ENCODE measurements at places on chromosomes 6 and 20. TPM values are rescaled to one million over a fixed set of nuclear protein-coding genes. Genes with fewer than 3 reads are reported as not detected.

DNA sequence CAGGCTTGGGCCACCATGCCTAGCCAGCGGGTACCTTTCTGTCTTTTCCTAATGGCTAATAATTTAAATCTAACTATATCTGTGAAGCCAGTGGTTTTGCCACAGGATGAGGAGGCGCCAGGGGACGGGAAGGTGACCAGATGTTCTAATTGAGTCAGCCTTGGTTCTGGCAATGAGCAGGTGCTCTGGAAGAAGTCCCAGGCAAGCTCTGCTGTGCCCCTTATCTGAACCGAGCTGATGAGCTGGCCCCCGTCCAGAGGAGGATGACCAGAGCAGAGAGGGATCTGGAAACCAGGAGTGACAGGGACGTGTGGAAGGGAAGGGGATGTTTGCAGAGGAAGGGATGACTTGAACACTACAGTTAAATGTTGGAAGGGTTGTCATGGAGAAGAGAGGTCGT is 46.7 kb downstream of the SLC35D3 start:
- DNase-seq, result no peak

- DNase-seq, result no peak
Observed at GRCh38 chr6:132964101-132964867, 149.9 kb downstream of the RPS12 start.

GRCh38 chr6:45450831-45451230 is 73.1 kb upstream of the SUPT3H start:
- no peak for DNase-seq

- DNase-seq, result no peak
Observed at GRCh38 chr6:98833307-98834059, 891 bp upstream of the POU3F2 start.

Gene C6orf52
- 0.49 TPM for total RNA-seq

Gene BTN1A1
- 0.06 TPM for total RNA-seq
